ENCODE measurements at places on chromosomes 13 and 19.

DNA sequence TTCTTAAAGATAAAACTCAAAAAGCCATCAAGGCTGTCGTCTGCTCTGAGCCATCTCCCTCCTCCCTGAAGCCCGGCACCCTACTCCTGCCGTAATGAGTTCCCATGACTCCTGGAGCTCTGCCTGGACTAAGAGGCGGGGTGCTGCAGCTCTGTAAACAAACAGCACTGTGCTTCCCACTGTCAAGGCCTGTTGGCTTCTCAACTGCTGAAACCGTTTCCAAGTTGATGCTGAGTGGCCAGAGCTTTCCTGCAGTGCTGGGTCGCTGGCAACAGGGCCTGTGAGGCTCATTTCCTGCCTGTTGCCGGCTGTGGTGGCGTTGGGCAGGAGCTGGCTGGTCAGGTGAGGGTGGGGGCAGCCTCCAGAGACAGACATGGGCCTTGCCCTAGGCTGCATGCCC lies 26.7 kb upstream of the ISYNA1 start:
- DNase-seq: no peak

DNA sequence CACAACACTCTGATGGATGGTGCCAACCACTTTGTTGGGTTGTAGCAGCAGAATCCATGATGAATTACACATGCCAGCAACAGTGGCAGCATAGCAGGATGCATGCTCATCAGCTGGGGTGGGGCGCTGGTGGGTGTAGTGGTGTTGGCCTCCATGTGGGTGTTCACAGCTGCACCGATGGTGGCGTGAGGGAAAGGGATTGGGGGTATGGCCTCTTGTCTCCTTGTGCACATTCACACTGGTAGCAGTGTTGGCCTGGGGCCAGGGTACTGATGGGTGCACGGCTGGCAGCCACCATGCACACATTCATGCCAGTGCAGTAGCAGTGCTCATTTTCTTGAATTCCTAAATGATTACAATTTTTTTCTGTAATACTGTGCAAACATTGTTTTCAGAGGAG lies 2748.8 kb upstream of the PCDH20 start:
- DNase-seq: no peak

GRCh38 chr13:41107104-41107571 lies 25.5 kb downstream of the KBTBD6 start:
- DNase-seq: no peak

DNA sequence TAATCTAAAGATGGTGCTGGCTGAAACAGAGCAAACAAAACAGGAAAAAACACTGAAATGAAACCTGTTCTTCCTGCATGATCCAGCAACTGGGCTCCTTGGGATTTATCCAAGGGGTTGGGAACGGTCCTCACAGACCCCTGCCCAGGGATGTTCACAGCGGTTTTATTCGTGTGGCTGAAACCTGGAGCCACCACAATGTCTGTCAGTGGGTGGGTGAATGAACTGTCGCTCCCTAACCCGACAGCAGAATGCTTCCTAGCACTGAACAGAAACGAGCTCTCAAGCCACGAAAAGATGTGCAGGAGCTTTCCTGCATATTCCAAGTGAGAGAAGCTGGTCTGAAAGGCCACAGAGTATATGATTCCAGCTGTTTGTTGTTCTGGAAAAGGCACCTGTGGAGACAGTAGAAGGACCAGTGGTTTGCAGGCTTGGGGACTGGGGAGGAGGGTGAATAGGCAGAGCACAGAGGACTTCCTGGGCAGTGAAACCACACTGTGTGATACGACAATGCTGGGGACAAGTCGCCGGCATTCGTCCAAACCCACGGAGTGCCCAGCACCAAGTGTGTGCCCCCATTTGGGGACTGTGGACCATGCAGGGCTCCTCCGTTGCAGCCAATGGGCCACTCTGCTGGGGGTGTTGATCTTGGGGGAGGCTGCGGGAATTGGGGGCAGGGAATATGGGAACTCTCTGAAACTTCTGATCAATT lies 73.9 kb downstream of the TEX29 start:
- no peak for DNase-seq

DNA sequence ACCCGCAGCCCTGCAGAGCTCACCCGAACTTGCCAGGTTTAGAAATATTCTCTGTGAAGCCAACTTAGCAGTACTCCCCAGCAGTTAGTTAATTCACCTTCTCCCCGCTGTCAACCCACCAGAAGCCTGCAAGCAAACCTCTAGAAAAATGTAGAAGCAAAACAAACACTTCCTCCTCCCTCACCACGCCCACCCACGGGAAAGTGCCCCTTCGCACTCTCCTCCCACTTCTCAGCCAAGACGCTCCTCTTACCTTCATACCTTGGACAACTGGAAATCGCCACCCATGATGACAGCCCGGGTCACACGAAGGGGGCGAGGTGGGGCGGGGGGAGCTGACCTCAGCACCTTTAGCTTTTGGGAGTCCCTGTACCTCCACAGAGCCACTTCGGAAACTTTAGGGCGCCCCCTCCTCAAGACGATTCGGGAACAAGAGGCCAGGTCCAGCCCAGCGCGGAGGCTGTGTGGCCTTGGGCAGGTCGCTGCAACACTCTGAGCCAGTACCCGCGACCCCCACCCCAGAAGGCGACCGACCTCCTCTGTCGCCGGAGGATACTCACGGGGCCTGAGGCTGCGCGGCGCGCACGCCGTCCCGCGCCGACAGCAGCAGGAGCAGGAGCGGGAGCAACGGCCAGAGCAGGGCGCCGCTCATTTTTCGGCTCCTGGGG lies 485 bp downstream of the CPAMD8 start:
- no peak for DNase-seq

DNA sequence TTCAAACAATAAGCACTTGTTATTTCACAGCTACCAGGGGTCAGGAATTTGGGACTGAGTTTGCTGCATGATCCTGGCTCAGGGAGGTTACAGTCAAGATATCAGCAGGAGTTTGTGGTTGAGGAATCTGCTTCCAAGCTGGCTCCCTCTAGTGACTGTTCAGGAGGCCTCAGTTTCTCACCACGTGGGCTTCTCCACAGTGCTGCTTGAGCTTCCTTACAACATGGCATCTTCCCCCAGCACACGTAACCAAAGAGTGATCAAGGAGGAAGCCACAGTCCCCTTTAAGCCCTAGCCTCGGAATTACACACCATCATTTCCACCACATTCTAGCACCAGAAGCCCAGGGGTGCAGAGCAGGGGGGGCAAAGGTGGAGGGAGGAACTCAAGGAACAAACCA lies 28.8 kb downstream of the CELF5 start:
- no peak for DNase-seq

DNA sequence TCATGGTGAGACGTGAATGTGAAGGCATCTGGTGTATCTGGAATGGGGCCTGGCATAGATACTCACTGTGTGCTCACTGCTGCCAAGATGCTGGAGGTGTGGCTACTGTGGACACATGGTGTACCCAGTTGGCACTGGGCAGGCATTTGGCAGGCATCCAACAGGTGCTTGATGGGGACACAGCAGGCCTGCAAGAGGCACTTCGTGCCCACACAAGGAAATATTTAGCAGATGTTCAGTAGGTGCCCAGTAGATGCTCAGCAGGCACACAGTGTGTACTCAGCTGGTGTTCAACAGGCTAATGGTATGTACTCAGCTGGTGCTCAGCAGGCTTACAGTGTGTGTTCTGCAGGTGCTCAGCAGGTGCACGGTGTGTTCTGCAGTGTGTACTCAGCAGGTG lies 14.2 kb downstream of the CRTC1 start:
- no peak for DNase-seq

GRCh38 chr19:35773020-35773806 lies 2.2 kb upstream of the ARHGAP33 start:
- no peak for DNase-seq

DNA sequence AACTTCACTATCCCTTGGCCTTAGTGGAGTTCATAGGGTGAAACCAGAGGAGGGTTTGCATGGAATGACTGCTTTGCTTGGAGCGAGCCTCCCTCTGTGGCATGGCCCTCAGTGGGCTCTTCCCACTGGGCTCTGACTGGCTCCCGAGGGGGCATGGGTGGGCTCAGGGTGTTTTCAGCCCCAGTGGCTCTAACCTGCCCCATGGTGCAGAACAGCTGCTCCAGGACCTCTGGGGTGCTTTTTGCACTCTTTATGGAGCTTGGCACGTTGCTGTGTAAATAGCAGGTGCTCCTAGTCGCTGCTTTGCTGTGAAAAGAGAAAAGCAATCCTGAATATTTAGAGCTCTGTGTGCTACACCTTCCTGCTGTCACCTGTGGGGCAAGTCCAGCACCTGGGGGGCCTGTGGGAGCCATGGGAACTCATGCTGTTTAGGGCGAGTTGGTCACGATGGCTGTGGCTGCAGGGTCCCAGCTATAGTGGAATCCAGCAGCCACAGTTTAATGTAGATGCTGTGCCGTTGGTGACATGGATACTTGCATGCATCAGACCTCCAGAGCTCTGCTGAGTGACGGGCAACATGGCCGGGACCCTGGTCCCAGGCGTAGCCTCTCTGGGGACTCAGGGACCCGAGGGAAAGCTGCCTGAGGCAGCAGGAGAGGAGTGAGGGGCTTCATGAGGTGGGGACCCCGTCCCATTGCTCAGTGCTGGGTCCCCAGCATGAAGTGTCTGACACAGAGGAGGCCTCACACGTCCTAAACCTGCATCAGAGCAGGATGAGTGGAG lies 14.3 kb upstream of the MCF2L start:
- DNase-seq: no peak

GRCh38 chr13:43363156-43363953 lies 340.0 kb downstream of the DNAJC15 start:
- DNase-seq: no peak

GRCh38 chr19:35022460-35022859 lies 7.8 kb upstream of the SCN1B start:
- DNase-seq: no peak

DNA sequence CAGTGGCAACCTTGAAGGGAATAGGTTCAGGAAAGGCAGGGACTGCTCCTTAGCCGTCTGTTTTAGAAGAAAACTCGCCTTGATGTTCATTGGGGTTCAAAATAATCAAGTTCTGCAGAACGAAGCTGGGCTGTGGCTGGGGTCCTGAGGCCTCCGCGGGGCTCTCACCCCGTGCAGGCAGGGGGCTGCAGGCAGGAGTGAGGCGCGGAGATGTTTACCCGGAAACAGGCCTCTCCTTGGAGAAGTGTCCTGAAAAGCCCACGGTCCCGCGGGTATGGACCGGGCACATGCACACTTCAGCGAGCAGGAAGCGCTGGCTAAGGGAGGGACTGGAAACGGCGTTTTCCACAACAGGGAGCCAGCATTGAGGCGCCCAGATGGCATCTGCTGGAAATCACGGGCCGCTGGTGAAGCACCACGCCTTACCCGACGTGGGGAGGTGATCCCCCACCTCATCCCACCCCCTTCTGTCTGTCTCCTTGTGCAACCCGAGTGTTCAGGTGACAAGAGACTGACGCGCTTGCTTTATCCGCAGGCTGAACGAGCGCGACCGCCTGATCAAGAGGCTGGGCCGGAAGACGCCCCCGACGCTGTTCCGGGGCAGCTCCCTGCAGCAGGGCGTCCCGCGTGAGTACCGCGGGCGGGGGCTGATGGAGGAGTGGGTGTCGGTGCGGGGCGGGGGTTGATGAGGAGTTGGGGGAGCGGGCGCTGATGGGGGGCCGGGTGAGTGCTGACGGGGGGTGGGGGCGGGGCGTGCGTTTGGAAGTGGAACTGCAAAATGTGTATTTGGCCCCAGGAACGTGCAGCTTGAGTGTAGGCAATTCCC lies 39.6 kb downstream of the SHISA2 start:
- peak; percentile 9 for DNase-seq

DNA sequence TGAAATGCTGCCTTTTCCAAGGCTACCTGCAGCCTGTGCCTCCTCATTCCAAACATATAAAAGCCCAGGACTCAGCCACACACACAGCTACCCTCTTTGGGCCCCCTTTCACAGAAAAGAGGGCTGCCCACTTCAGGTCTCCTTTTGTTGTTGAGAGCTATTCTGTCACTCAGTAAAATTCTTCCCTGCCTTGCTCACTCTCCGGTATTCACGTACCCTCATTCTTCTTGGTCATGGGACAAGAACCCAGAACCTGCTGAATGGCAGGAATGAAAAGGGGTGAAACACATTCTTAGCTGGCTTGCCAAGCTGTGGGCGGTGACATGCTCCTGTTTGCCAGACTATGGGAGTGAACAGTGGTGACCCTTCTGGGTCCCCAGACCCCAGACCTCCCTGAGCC lies 338.0 kb upstream of the ATXN8OS start:
- DNase-seq: no peak

- no peak for DNase-seq
Measured at GRCh38 chr19:31351855-31352195, 2.6 kb upstream of the TSHZ3 start.

GRCh38 chr13:112657850-112658445 lies 31.9 kb upstream of the ATP11A start:
- no peak for DNase-seq

GRCh38 chr19:6374161-6374709 lies 1.5 kb downstream of the PSPN start:
- no peak for DNase-seq

DNA sequence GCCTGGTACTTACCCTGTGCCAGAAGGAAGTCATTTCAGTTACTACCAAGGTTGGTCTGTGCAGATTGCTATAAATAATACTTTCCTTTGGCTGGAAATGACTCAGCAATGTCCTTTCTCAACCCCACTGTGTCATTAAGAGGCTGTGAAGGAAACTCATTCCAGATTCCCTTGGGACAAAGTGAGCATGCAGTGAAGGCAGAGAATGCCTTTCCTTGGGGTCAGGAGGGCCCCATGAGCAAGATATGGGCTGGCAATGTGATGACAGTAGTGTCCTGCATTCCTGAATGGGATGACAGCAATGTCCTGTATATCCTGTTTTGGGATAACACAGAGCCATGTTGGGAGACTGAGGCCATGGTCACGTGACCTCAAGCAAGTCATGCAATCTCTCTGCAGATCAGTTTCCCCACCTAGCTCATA lies 213.1 kb upstream of the TMTC4 start:
- no peak for DNase-seq

DNA sequence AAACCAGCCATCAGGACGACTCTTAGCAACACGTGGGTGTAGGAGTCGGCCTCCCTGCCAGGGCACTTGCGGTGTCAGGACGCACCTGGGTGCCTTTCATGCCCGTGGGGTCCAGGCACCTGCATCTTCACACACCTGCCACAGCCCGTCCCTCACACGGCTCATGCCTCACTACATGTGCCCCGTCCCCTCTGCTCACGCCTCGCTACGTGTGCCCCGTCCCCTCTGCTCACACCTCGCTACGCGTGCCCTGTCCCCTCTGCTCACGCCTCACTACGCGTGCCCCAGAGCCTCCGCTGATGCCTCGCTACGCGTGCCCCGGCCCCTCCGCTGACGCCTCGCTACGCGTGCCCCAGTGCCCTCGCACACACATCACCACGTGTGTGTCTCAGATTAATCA lies 58.0 kb upstream of the F7 start:
- no peak for DNase-seq
